Activated CD8-positive, alpha-beta memory T cell treated with anti-CD3 and anti-CD28 coated beads for 1 hour (primary cell): ENCODE measurements at places on chromosomes 16 and 17.

- DNase-seq: no peak
These were observed 98.3 kb downstream of the ZNF423 start for GRCh38 chr16:49757559-49758069.

DNA sequence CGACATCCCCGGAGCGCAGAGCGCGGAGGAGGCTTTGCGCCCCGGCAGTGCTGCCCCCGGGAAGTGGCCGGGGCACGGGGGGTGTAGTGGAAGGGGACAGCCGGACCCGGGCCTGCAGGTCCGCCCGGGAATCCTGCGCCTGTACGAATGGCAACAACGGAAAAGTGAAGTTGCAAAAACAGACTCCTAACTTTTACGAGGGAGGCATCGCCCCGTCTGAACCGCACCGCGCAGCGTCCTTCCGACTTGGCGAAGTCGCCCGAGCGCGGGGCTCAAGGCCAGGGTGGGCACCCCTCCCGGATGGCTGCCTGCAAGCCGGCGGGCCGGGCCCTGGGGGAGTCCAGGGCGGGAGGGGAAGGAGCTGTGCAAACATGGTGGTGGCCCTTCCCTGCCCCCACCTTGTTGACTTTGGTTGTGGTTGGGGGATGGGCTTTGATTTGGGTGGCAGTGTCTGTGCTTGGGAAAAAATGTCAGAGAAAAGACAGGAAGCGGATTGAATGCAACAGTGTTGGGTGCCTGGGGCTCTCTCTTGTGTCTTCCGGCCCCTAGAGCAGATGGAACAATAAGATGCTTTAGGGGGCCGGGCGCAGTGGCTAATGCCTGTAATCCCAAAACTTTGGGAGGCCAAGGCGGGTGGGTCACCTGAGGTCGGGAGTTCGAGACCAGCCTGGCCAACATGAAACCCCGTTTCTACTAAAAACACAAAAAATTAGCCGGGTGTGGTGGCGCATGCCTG lies 675 bp downstream of the RNF213 start:
- DNase-seq: no peak

GRCh38 chr17:40338941-40339649 lies 25.4 kb downstream of the GJD3 start:
- no peak for DNase-seq

DNA sequence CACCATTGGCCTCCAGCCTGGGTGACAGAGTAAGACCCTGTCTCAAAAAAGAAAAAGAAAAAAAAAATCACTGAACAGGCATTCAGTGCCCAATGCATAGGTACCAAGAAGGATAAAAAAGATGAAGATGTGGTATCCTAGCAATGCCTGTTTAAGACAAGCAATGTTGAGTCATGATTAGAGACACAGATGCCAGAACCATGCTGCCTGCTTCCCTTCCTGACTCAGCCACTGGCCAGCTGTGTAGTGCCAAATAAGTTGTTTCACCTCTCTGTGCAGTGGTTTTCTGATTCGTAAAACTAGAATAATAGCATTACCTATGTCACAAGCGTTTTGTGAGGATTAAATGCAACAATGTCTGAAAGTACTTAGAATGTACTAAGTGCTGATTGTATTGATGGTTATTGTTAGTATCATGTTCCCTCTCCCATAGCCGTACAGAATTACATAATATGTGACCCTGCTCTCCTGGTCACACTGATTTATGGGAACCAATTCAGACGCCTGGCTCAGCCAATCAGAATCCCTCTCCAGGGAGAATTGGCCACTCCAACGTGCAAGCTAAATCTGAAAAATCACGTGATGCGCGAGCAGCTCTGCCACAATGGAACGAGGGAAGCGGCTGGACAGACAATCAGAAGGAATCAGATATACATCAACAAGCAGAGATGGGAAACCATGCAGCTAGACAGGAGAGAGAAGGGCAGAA lies 241.9 kb downstream of the SLC39A11 start:
- DNase-seq: no peak

DNA sequence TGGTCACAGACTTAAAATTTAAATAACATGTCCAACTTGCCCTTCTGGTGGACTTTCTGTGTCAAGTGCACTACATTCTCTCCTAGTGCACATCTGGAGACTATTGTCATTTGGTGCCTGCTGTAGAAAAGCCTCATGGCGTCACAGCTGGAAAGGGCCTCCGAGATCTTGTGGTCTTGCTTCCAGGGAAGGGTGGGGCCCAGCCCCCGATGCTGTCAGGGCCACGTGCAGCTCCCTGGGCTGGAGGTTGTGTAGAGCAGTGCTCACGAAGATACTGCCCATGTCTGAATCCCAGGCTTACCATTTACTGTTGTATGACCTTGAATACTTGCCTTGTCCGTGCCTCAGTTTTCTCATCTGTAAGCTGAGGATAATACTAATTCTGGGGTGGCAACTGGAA lies 6.8 kb upstream of the MPRIP start:
- no peak for DNase-seq

GRCh38 chr17:50263331-50264262 lies 10.7 kb upstream of the TMEM92 start:
- DNase-seq: no peak

GRCh38 chr16:66590322-66590721 lies 11.1 kb downstream of the CMTM2 start:
- no peak for DNase-seq

DNA sequence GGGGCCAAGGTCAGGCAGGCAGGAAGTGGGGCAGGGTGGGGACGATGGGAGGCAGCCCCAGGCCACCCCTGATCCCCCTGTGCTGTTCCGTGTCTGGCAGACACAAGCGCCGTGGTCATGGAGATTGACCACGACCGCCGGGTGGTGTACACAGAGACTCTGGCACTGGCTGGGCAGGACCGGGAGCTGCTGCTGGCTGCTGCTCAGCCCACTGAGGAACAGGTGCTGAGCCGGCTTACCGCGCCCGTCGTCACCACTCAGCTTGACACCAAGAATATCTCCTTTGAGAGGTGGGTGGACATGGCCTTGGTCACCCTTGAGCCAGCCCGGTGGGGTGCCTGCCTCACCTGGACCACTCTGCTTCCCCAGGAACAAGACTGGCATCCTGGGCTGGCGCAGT lies 13.7 kb downstream of the CORO6 start:
- DNase-seq: no peak
